AML-193 (cell line): ENCODE measurements at places on chromosomes 1 and 21.

- no peak for DNase-seq
Measured at GRCh38 chr1:212621043-212621948, 12.7 kb downstream of the ATF3 start.

- DNase-seq = peak; percentile 99
Measured at GRCh38 chr1:202968895-202969295, 1.8 kb upstream of the CYB5R1 start.

DNA sequence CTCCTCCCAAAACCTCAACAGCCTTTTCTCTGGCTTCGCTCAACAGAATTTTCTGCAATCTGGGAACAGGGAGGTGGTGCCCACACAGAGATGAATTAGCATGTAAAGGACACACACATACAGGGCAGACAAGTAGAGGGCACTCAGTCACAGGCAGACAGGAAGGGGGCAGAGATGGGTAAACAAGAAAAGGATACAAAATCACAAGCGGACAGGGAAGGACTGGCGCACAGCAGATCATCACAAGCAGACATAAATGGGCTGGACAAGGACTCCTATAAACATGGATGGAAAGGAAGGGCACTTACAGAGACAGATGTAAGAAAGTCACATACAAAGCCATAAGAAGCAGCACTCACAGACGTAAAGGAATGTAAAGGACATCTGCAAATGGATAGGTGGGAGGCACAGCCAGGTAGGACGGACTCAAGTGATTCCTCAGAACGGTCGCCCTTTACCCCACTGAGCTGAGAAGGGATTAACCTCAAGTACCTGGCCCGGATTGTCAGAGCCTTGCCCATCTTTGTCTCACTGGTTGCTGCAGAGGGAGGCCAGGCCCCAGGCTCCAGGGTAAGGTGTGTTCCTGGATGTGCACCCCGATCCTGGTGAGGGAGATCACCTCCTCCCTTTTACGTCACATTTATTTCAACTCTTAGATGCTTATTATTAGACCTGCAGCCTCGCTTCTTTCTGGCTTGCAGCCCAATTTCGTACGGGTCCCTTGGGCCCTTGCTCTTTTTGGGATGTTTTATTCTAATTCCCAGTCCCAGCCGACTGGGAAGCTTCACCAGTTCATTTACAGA, 836 bp upstream of the PRCC start:
- DNase-seq = no peak

DNA sequence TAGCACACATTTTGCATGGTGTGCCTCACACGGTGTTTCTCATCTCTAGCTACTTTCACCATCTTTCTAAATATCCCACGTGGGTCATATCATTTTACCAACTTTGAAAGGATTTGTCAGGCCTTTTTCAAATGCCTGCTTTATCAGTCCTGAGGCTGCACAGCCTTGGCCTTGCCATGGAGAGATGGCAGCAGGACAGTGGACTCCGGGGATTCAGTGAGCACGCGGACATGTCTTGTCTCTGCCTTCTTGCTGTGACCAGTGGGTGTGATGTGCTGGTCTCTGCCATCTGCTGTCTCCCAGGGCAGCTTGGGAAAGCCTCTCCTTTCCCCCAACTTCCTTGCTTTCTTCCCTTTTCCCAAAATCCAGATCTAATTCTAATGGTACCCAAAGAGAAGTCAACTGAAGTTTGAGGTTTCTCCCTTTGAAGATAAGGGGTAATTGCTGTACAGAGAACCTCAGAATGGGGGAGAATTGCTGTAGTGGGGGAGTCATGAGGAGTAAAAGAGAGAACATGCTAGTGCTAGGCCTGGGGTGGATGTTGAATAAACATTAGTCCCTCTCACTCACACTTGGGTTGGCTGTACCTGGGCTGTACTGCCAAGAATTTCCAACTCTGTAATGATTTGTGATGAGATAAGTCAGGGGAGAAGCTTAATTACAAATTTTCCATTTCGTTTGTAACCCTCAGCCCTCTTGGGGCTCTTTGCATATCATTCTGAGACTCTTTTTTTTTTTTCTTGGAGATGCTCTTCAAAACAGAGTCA, 99.5 kb downstream of the GALNT2 start:
- DNase-seq = no peak

GRCh38 chr1:55159571-55159970, 55.6 kb downstream of the USP24 start:
- no peak for DNase-seq
